ENCODE measurements at places on chromosomes 12 and 14.

DNA sequence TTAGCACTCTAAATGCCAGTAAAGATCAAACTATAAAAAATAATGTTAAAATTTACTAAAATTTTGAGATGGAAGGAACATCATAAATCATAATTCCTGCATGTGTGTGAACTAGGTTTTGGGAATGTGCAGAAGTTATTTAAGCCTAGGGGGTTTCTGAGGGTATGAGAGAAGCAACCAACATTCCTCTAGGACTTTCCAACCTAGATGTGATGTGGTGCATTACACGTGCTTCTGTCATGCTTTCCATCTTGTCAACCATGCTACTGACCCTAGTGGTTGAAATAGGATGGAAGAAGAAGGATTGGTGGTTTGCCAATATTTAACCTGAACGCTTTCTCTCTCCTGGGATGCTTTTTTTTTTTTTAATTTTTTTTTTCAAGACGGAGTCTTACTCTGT is 209.3 kb downstream of the AEBP2 start:
- DNase-seq, result no peak

GRCh38 chr12:110829308-110829707 is 17.5 kb upstream of the CCDC63 start:
- DNase-seq, result no peak

DNA sequence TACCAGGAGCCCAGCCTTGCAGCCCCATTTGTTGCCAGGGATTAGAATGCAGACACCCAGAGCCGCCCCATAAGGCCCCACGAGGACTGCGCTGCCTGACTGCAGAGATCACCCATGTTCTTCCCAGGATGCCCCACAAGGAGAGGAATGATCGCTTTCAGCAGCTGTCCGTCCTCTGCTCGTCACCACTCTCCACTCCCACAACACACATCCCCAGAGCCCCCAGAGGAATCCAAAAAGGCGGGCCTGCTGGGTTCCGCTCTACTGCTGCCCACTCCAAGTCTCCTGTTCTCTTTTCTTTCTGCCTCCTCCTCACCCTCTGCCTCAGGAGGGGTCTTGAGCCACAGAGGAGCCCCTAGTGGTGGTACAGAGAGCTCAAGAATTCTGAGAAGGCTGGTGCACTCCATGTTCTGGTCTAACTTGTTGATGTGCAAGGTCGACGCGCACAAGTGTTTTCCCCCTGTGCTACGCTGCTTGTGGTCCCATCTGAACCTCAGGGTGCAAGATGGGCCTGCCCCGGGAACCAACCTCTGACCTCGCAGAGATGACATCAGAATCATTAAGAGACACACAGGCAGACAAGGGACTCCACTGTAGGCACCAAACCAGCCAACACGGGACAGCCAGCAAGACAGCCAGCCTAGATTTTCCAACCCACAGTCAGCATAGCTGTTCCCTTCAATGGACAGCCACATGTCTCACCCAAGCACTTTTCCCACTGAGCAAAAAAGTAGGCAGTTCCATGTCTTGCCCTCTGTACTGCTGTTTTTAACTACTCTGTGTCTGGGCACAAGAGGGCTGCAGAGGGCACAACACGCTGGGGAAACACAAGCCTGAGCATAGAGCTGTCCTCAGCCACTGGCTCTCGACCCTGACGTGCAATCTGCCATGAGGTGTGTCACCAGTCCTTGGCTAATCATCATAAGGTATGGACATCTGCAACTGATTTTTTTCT is 29.9 kb downstream of the PXN start:
- DNase-seq, result peak; percentile 49

DNA sequence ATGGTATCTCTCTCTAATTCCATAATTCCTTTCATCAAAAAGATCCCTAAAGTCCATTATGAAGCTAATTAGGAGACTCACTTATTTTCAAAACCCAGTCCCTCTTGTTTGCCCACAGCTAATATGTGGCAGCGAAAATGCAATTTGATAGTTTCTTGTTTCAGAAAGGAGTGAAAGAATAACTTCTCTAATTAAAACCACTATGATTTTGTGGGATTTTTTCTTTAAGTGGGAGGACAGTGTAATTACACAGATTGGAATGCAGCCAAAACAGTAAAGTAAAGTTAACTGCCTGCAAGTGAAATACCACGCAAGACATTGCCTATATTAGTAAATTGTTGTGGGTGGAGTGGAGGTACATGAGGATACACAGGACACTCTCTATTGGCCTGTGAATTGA is 50.0 kb downstream of the PTPRO start:
- no peak for DNase-seq

- DNase-seq, result no peak
Observed at GRCh38 chr12:65756267-65756666, 68.0 kb upstream of the HMGA2 start.

Data from activated naive CD4-positive, alpha-beta T cell treated with anti-CD3 and anti-CD28 coated beads for 36 hours (primary cell).